ENCODE measurements at places on chromosomes 6 and 20.
A peak's percentile ranks its signal among the peaks of the same experiment; 100 is the strongest.

DNA sequence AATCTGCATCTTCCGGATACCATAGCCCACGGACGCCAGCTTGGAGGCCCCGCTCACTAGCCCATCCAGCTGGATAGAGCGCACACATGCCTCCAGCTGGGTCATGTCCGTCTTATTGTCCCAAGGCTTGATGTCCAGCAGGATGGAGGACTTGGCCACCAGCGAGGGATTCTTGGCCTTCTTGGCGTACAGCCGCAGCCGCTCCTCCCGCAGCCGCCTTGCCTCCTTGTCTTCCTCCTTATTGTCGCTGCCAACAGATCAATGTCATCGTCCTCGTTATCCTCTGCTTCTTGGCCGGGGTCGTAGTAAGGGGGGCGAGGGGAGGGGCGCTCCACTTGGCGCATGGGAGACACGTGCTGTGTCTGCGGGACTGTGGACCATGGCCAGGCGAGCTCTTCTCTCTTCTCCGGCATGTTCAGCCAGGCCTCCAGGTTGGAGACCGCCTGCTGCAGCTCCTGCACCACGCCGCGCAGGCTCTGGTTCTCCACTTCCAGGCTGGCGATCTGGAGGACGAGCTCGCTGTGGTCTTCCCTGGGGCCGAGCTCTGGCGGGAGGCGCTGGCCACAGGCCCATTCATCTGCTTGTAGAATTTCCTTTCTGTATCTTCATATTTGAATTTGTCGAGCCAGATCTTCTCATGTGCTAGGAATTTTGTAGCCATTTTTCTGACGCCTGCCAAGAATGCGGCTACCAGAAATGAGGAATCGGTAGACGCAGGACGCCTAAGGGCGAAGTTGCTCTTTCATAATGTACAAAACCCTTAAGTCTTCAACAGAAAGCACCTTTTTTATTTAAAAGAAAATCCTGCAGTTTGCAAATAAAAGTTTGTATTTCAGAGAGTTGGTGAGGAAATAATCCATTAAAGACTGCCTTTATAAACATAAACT is 60.1 kb upstream of the PTPRK start:
- no peak for DNase-seq
- H3K4me3 ChIP-seq, result no peak overlapping the region
- H3K27me3 ChIP-seq, result no peaks in the 10 kb centered on the region
- H3K4me1 ChIP-seq, result peaks cover 3% of the 10 kb centered on the region
- H3K36me3 ChIP-seq, result no peaks in the 10 kb centered on the region

GRCh38 chr6:34839666-34840352 is 47.9 kb downstream of the BLTP3A start:
- H3K27me3 ChIP-seq, result no peaks in the 10 kb centered on the region
- H3K27ac ChIP-seq, result no peak overlapping the region
- no peak for DNase-seq
- H3K4me1 ChIP-seq, result no peaks in the 10 kb centered on the region
- peaks cover 8% of the 10 kb centered on the region for H3K36me3 ChIP-seq

DNA sequence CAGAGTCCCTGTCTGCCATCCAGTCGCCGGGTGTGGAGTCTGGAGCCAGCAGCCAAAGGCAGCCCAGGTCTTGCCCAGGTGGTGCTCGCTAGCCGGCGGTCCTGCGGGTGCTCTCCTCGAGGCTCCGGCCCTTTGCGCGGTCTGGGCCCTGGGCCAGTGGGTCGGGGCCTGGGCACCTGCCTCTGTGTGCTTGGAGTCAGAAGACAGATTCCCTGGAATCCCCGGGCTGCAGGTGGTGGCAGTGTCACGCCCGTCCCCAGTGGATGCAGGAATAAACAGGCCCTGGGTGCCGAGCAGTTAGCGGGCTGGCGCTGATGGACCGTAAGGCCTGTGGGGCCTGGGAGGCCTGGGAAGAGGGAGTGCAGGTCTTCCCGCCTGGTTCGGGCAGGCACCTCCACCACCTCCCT is 5.3 kb downstream of the SS18L1 start:
- DNase-seq, result no peak
- peaks cover 38% of the 10 kb centered on the region for H3K36me3 ChIP-seq
- H3K27ac ChIP-seq, result no peak overlapping the region
- H3K4me3 ChIP-seq, result no peak overlapping the region

GRCh38 chr20:12076200-12076599 is 158.5 kb downstream of the BTBD3 start:
- no peaks in the 10 kb centered on the region for H3K36me3 ChIP-seq
- H3K4me3 ChIP-seq, result no peak overlapping the region
- H3K27ac ChIP-seq, result no peak overlapping the region
- H3K4me1 ChIP-seq, result no peaks in the 10 kb centered on the region
- H3K27me3 ChIP-seq, result no peaks in the 10 kb centered on the region

- no peaks in the 10 kb centered on the region for H3K4me1 ChIP-seq
- H3K4me3 ChIP-seq, result no peak overlapping the region
- DNase-seq, result no peak
- H3K36me3 ChIP-seq, result peaks cover 2% of the 10 kb centered on the region
- no peak overlapping the region for H3K27ac ChIP-seq
- H3K27me3 ChIP-seq, result no peaks in the 10 kb centered on the region
Measured at GRCh38 chr6:5619249-5619648, 357.9 kb downstream of the FARS2 start.

DNA sequence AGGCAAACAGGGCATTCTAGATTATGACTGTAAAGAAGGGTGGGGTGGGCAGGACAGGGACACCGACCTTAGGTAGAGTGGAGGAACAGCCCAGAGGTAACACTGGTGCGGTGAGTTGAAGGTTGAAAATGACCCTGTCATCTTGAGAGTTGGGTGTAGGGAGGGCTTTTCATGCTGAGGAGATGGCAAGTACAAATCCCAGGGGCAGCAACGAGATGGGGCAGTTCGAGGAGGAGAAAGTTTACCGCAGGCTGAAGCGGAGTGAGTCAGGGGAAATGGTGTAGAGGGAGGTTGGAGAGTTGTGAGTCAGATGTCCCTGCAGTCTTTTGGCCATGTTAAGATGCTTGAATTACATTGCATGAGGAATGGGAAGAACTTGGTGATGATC is 101.1 kb downstream of the HIVEP1 start:
- DNase-seq, result no peak
- no peak overlapping the region for H3K4me3 ChIP-seq
- H3K27me3 ChIP-seq, result no peaks in the 10 kb centered on the region

DNA sequence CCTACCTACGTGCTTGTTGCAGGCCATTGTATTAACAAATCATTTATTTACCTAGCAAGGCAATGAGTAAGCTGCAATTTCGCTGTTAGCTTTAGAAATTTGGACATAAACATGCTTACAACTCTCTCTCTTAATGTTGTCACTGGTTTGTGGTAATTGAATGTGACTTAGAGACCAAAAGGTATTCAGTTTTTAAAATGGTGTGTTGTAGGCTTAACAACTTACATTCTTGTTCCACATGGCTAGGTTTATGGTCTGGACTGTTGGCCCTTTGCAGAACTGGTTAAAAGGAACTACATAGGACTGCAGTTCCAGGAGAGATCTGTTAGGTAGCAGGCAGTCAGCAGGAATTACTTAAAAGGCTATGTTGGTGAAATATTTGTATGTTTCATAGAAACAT is 10.3 kb upstream of the CTAGE9 start:
- no peaks in the 10 kb centered on the region for H3K4me1 ChIP-seq
- H3K27ac ChIP-seq, result no peak overlapping the region
- H3K36me3 ChIP-seq, result no peaks in the 10 kb centered on the region
- no peaks in the 10 kb centered on the region for H3K27me3 ChIP-seq
- no peak for DNase-seq

GRCh38 chr20:34875642-34876405 is 588 bp upstream of the ACSS2 start:
- no peaks in the 10 kb centered on the region for H3K27me3 ChIP-seq
- H3K4me1 ChIP-seq, result peaks cover 8% of the 10 kb centered on the region
- no peak overlapping the region for H3K27ac ChIP-seq
- peak overlapping the region; percentile 81 for H3K4me3 ChIP-seq
- H3K36me3 ChIP-seq, result no peaks in the 10 kb centered on the region
- DNase-seq, result peak; percentile 100

DNA sequence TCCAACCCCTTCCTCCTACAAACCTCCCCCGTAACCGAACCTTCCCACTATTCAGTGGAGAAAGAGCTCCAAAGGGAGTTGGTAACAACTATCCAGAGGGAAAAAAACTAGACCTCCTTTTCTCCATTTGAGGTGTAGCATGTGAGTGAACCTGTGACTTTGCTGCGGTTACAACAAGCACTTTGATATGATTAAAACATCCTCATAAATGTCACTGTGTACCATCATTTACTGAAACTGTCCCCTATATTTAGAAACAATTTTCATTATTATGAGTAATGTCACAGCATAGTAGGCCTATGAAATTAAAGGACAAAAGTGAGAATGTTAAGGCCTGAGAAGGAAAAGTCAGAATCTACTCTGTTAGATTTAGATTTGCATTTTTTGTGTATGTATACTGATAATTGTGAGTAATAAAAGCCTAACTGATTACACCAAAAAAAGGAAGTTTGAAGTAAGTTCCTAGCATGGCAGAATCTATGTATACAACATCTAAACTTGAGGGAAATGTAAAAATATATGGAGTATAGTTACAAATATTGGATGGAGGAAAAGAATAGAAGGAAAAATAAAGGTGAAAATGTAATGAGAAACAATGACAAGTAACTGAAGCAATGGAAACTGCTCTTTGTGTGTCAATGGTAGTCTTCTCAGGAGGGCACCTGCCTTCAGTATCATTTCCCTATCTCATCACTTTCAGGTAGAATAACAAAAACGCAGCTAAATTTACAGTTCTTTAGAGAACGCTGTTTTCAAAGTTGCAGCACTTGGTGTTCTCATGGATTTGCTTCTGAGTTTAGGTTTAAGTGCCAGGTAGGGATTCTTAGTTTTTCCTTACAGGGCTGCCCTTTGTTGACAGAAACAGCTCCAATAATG is 145.9 kb downstream of the IMPG1 start:
- DNase-seq, result no peak
- no peak overlapping the region for H3K27ac ChIP-seq
- no peaks in the 10 kb centered on the region for H3K4me1 ChIP-seq

GRCh38 chr20:40942006-40942405 is 86.6 kb upstream of the TOP1 start:
- H3K36me3 ChIP-seq, result no peaks in the 10 kb centered on the region
- H3K27me3 ChIP-seq, result no peaks in the 10 kb centered on the region
- no peak for DNase-seq
- H3K4me1 ChIP-seq, result no peaks in the 10 kb centered on the region
- no peak overlapping the region for H3K27ac ChIP-seq

- DNase-seq, result no peak
- H3K27me3 ChIP-seq, result no peaks in the 10 kb centered on the region
- H3K27ac ChIP-seq, result no peak overlapping the region
- no peak overlapping the region for H3K4me3 ChIP-seq
- no peaks in the 10 kb centered on the region for H3K4me1 ChIP-seq
- no peaks in the 10 kb centered on the region for H3K36me3 ChIP-seq
Measured at GRCh38 chr20:62605236-62605943, 36.9 kb upstream of the SLCO4A1 start.

DNA sequence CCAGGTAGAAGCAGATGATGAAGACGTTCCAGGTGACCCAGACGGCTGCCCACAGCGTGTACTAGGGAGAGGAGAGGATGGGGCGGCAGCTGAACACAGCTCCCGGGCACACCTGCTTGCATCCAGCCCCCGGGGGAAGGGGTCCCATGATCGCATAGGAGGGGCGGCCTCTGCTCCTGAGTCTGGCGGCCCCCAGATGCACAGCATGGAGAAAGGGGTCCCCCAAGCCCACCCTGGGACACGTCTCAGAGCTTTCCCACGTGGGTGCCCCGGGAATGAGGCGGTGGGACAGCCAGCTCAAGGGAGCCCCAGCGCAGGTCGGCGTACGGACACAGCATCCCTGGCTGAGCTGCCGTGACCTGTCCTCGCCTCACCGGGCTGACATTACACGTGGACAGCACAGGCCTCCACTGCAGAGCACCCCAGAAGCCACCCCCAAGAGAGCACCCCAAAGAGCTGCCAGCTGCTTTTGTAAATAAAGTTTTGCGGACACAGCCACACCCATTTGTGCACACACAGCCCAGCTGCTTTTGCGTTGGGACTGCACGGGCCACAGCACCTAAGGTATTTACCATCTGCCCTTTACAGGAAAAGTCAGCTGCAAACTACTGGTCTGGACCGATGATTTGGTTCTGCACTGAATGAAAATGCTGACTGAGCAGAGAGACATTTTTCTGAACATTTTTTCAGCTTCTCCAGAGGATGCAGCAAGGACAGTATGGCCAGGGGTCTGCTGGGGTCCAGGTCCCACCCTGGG is 5.2 kb downstream of the NKAIN4 start:
- no peaks in the 10 kb centered on the region for H3K4me1 ChIP-seq
- H3K27me3 ChIP-seq, result peaks cover 4% of the 10 kb centered on the region
- no peak overlapping the region for H3K27ac ChIP-seq
- 0 out of 2 replicates have a peak, but pooled peaks cover 4% of the 10 kb centered on the region for H3K36me3 ChIP-seq
- no peak for DNase-seq

- no peaks in the 10 kb centered on the region for H3K27me3 ChIP-seq
- no peaks in the 10 kb centered on the region for H3K4me1 ChIP-seq
- peaks cover 3% of the 10 kb centered on the region for H3K36me3 ChIP-seq
Measured at GRCh38 chr6:83309344-83309743, 116.2 kb downstream of the RWDD2A start.

GRCh38 chr20:57187068-57187634 is 79.3 kb downstream of the BMP7 start:
- H3K4me1 ChIP-seq, result no peaks in the 10 kb centered on the region
- H3K27me3 ChIP-seq, result no peaks in the 10 kb centered on the region
- DNase-seq, result no peak
- H3K4me3 ChIP-seq, result no peak overlapping the region
- no peak overlapping the region for H3K27ac ChIP-seq

DNA sequence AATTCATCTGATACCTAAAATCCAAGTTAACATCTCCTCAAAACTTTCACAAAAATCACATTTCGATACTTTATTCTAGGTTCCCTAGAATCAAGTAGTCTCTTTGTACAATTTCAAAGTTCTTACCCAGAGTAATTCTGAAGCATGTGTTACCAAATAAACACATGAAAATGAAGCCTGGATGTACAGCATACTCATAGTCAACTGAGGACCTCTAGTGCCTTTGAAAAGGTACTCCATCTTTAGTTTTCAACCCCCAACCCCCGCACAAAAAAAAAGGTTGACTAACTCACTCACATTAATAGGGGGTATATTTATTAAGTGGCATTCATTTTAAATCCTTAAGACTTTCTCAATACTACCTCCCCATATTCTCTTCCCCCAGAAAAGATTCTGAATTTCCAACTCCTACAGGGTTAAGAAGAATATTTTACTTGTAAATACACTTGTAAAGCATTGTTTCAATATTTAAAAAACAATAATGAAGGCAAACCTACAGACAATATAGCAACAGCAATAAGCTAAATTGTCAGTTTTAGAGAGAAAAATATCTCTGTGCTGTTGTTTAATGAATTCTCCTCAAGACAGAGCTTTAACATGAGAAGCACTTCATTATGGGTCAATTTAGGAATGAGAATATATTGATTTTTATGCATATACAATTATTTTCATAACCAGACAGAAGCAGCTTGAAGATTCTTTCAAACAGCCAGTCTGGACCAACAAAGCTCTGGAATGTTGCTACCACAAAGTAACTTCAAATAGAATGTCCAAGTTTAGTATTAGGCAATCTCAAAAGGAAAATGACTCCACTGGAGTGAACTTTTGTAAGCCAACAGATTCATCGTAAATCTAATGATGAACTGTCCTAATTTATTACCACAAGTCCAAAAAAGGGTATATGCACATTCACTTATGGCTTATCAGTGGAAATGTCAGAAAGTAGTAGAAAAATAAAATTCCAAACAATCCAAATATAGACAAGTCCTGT is 3.3 kb downstream of the PLN start:
- H3K27me3 ChIP-seq, result no peaks in the 10 kb centered on the region
- H3K27ac ChIP-seq, result no peak overlapping the region
- no peaks in the 10 kb centered on the region for H3K36me3 ChIP-seq
- no peak overlapping the region for H3K4me3 ChIP-seq
- no peaks in the 10 kb centered on the region for H3K4me1 ChIP-seq

- no peak for DNase-seq
- no peaks in the 10 kb centered on the region for H3K4me1 ChIP-seq
- H3K36me3 ChIP-seq, result no peaks in the 10 kb centered on the region
- H3K4me3 ChIP-seq, result no peak overlapping the region
- H3K27me3 ChIP-seq, result no peaks in the 10 kb centered on the region
- no peak overlapping the region for H3K27ac ChIP-seq
Measured at GRCh38 chr20:19937218-19937617, 79.9 kb upstream of the NAA20 start.

Measured in H9 (cell line).